CD8-positive, alpha-beta memory T cell (primary cell): ENCODE measurements at places on chromosomes 7 and 10. TPM values are rescaled to one million over a fixed set of nuclear protein-coding genes. Genes with fewer than 3 reads are reported as not detected.

GRCh38 chr10:107728807-107729206, 564.3 kb upstream of the SORCS1 start:
- no peak for DNase-seq

- no peak for DNase-seq
Measured at GRCh38 chr10:79610601-79611191, at the start of gene SFTPA1. Gene SFTPA1, plus strand, starts transcription at chr10:79610939. Its CDS starts 887 bp downstream, at chr10:79611826.

DNA sequence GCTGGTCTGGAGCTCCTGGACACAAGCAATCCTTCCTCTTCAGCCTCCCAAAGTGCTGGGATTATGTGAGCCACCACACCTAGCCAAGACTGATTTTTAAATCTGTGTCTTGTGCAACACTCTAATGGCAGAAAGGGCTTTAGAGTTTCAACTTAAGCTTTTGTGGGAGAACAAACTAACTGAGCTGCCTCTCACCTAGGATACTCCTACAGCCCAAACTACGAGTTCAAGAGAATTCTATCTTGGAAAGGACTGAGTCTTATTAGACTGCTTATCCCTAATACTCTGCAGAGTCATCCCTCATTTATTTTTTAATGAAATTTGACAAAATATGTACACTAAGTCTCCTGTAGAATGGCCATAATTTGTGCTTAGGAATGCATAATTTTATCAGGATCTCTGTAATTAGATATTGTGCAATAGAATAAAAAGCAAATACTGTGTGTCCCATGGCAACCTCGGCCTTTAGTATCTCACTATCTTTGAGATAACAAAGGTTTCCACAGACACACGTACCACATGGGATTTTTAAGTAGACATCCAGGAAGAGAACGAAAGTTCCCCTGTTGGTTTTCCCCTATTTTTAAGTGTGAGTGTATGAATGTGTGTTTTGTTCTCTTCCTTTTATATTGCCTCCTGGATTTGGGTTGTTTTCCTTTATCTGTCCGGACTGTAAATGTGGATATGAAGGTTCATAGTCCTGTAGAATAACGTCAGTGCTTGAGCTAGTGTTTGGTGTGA, 199.4 kb upstream of the TCF7L2 start:
- no peak for DNase-seq

DNA sequence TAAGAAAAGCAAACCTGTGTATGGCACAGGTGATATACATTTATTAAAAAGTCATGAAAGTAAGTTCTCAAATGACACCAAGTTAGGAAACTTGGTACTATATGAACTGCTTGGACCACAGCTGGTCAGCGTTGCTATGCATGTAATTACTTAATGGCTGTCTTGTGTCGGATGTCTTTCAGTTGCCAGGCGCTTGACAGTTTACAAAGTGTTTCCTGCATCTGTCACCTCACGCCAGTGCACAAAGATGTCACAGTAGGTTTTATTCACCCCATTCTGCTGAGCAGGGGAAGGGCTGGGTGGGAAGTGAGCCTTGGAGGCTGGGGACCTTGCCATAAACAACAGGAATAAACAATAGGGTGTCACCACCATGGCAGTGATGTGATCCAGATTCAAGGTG, 35.8 kb downstream of the ADAM12 start:
- no peak for DNase-seq

GRCh38 chr10:37704566-37704965, 152.8 kb downstream of the ZNF248 start:
- no peak for DNase-seq

DNA sequence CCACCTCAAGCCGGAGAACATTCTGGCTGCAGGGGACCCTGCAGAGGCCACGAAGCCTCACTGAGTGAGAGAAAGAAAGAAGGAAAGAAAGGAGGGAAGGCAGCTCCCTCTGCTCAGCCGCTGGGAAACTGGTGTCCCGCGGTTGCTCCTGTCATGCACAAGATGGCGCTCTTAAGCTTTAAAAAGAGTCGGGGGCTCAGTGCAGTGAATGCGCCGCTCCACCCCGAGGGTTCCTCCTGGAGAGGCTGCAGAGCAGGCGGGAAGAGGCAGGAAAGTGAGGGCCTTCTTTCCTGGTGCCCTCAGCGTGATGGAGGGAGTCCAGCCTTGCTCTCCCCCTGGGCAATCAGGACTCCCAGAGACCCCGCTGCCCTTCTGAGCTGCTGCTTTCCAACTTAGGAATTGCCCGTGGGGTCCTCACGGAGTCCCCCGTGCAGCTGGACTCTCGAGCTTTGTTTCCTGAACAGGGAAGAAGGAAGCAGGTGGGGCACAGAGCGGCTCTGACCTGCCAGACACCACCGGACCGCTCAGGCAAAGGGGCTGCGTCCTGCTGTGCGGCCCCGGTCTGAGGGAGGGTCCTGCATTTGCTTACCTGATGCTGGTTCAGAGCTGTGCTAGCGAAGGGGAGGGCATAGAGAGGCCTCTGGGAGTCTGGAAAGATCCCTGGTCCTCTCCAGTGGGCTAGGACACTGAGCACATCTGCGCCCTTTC, 141.9 kb upstream of the MKI67 start:
- DNase-seq: no peak

DNA sequence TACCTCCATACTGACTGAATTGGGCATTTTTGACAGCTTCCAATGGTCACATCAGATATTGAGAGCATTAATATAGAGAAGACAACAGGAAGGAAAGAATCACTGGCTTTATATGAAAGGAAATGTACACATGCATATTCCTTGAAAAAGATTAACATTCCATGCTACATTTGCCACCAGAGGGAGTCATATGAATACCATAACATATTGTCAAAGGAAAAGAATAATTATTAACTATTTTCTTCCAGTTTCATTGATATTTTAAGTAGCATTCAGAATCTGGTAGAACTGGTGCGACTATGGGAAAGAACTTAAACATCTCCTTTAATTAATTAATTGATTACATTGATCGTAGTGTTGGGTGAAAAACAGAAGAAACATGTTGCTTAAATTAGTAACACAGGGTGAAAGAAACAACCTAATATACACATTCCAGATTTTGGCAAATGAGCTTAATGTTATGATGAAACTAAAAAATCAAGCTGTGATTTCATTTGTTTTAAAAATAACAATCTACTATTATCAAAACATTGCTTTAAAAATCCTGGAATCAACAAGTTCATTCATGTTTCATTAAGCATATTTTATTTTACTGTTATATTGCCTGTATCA, 71.5 kb downstream of the GPR85 start:
- DNase-seq: no peak

DNA sequence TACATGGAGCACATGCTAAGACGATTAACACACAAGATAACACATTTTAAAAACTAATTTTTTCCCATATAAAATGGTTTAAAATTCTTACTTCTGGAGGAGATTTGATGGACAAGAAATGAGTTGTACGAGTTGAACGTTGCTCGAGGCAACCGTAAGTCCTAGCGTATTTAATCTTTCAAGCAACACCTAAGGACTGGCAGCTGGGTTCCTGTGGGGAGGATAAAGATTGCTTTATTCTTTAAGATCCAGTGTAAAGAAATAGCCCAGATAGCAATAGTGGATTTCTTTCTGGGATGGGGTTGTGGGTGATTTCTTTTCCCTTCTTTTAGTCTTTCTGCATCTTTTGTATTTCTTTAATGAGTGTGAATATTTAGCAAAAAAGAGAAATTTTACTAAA, 9.8 kb downstream of the TBXAS1 start:
- no peak for DNase-seq

DNA sequence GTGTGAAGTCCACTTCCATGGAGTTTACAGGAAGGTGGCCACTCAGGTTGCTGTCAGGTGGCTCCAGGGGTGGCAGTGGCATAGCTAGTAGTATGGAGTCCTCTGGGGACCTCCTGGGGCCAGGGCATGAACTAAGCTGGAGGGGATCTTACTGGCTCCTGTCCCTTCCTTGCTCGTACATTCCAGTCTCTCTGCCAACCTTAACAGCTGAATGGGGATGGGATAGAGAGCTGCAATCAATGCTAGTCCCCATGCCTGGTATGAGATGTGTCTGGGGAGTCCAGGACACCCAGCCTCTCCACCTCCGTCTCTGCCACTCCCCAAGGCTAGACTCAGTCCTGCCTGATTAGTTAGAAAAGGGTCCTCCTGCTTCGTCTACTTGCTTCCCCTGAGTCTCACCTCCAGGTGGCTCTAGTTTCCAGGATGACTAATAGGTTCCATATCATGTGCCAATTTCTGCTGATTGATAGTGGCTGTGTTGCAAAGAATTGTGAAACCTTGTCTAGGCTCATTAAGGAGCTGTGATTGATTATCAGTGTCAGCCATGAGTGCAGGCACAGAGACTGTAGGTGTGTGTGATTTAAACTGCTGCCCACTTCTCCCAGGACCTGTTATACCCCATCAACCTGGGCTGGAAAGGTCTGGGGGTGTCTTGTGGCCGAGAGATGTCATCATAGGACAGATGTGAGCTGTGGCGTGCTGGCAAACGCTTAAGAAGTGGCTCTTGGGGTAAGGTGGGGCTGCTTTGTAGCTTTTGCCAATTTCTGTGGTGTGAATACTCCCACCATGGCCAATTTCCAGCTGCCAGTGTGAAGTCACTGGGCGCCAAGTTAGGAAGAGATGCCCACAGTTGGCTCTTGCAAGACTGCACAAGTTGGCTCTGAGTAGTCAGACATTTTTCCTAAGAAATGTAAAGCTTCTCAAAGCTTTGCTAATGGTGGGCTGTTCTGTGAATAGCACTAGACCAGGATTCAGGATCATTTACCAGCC, 59.8 kb downstream of the COL13A1 start:
- no peak for DNase-seq

DNA sequence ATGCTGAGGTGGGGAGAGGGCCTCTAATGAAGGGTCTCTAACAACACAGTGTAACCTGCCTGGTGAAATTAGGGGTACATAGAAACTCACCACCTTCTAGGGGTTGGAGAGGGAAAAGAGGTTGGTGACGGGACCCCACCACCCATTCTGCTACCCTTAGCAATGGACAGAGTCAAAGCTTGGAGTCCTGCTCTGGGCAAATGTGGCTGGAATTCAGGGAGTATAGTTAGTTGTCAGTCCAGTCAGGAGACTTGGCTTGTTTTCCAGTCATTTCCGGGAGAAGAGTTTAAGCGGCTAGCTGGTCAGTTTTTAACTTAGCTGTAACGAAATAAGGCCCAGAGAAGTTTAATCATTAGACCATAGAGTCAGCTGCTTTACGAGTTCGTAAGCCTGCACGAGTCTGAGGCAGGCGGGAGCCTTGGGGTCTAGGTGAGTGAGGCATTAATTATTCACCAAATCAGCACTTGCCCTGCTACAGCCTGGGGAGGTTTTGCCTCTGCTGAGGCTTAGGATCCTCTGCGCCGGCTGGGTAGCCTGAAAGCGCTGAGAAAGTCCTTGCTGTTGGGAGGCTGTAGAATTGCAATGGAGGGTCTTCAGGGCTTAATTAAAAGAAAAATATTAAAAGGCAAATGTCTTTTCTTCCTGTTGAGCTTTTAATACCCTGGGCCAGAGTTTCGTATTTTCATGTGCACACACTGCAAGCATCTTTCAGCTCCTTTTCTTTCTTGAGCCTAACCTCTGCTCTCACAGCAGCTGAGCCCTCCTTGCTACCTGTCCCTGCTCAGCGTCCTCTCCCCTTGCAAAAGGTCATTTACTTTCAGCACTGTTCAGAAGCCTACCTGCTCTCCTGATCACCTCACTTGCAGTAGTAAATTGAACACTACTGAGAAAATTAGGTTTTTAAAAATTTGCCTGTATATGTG, 1.5 kb upstream of the LAMB1 start:
- DNase-seq: no peak

DNA sequence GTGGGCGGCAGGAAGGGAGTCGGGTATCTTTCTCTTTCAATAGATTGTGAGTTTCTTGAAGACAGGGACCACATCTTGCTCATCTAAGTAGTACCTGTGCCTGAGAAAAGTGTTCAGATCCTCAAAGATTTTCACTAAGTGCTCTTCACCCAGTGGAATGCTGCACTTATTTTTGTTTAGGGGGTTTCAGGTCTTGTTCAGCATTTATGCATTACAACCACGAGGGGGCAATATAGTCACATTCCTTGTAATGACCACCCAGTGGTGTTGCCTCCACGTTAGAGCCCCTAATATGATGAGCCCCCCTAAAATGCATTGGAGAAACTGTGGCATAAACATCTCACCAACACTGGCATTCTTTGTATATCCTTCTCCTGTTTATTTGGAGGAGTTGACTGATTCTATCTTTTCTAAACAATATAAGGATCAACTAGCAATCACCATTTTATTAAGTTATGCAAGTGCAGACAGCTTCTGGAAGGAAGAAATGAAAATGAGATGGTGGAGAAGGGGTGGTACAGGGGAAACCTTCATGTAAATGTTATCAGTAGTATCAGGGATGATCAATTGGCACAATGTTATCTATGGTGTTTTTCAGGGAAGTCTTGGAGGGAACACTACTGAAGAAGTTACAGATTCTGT, 3.1 kb upstream of the PAPSS2 start:
- peak; percentile 21 for DNase-seq

DNA sequence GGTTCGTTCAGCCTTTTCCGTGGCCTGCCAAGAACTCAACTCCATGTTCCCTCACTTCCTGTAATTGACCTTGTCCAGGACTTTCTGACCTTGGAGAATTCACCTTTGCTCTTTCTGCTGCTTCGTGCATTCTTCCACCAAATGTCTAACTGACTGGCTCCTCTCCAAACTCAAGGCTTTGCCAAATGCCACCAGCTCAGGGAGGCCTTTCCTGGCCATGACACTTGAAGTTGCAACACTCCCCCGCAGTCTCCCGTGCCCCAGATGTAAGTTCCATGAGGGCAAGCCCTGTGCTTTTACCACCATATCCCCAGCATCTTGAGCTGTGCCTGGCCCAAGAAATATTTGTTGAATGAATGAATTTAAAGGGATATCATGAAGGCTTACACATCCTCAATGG, 238.4 kb downstream of the ARHGAP21 start:
- no peak for DNase-seq

DNA sequence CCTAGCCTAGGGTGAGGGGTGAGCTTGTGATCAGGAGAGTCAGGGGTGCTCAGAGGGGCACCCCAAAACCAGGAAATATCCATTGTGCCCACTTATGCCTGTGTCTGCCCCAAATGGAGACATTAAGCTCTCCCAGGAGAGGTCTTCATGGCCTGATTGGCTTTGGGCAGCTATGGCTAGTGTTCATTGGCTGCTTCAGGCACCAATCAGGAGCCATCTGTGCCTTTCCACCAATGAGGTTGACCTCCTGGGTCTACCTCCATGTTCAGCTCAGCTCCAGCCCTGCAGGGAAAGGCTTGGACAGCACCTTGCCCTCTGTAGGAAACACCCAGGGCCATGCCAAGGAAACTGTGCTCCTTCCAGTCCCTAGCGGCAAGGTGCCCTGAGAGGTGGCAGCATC, 23.9 kb upstream of the HSPB1 start:
- DNase-seq: no peak

- no peak for DNase-seq
Measured at GRCh38 chr7:16747102-16747501, 6.5 kb upstream of the TSPAN13 start.

The CTAGE4 gene
- 0.15 TPM for polyA plus RNA-seq

The ADAMTS14 gene
- 0.06 TPM for polyA plus RNA-seq

The HOGA1 gene
- not detected for polyA plus RNA-seq
